Neural progenitor cell (in vitro differentiated cells): ENCODE measurements at places on chromosomes 13 and 19.
A peak's percentile ranks its signal among the peaks of the same experiment; 100 is the strongest.

- peak; percentile 87 for DNase-seq
Observed at GRCh38 chr13:112067116-112067741, at the start of gene SOX1. SOX1 (plus strand) TSS chr13:112067149; CDS start chr13:112067659, 510 bp downstream.

DNA sequence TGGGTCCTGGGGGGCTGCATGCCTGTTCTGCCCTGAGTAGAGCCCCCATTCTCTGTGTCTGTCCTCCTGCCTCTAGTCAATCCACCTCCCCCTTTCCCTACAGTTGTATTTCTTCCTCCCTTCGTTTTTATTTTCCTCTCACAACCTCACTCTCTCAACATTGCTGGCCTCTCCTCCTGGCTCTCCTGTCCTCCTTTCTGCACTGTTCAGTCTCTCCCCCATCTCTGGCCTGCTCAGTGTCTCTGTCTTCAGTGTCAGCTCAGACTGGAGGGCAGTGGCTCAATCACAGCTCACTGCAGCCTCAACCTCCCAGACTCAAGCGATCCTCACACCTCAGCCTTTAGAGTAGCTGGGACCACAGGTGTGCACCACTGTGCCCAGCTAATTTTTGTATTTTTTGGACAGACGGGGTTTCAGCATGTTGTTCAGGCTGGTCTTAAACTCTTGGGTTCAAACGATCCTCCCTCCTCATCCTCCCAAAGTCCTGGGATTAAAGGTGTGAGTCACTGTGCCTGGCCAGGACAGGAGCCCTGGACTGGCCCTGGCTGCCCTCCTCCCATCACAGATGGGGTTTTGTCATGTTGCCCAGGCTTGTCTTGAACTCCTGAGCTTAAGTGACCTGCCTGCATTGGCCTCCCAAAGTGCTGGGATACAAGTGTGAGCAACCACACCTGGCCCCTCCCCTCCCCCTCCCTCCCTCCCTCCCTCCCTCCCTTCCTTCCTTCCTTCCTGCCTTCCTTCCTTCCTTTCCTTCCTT, 32.0 kb upstream of the IGFL1 start:
- no peak for DNase-seq

- DNase-seq: no peak
Observed at GRCh38 chr19:30049846-30050667, 108.0 kb downstream of the URI1 start.

DNA sequence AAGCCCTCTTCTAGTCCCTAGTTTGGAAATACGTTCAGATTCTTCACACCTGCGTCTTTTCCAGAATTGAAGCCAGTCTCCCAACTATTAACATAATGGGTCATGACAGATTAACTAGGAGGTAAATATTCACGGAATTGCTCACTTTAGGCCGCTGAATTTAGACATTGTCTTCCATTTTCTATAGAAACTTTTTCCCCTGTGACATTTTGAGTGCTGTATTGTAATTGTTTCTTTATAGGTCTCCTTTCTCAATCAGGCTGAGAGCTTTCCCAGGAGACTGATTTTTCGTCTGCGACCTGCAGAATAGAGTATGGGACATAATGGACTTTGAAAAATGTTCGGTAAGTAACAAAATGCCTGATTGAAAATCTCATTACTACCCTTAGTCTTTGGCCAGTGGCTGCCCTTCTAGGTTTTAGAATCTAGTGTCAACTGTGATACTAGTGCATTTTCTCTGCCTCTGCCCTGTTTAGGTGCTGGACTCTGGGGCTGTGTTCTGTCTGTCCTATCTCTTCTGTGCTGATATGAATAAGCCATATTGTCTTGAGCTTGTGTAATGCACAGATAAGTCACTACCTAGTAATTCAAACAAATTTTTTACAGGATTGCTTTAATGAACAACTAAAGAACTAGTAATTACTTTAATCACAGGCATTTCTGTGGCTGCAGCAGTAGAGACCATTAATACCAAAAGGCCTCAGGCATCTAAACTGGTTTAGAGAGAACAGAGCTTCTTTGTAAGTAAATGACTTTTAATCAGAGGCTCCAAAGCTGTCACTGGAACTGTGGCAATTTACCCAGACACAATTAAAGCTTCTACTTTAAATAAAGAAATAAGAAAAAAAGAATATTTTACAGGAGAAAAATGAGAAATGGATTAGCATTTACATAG, 122.4 kb upstream of the FREM2 start:
- DNase-seq: no peak

- no peak for DNase-seq
Observed at GRCh38 chr19:43638214-43638994, 1.2 kb downstream of the CADM4 start.

GRCh38 chr13:78040205-78040830, 121.7 kb upstream of the EDNRB start:
- no peak for DNase-seq

GRCh38 chr19:49730166-49730565, 32.9 kb downstream of the TSKS start:
- no peak for DNase-seq
